ENCODE measurements at places on chromosomes 2 and 18.

DNA sequence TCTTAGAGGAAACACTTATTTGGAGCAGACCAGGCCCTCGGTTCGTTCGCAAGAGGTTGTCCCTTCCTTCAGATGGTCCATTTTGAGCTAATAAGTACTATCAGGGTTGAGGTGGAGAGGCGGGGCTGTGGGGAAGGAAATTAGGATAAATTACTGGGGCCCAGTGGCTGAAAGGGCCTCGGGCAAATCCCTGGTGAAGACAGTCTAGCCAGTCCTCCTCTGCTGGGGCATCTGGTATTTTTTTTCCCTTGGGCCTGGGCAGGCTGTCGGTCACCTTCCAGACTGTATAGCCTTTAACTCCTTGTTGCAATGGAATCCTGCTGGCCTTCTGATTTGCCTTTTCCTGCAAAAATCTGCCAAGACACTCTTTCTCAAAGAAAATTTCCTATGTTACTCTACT lies 1.7 kb upstream of the MYO3B start:
- no peak for DNase-seq

- no peak for DNase-seq
These were observed 76.5 kb downstream of the SDC1 start for GRCh38 chr2:20148426-20148922.

DNA sequence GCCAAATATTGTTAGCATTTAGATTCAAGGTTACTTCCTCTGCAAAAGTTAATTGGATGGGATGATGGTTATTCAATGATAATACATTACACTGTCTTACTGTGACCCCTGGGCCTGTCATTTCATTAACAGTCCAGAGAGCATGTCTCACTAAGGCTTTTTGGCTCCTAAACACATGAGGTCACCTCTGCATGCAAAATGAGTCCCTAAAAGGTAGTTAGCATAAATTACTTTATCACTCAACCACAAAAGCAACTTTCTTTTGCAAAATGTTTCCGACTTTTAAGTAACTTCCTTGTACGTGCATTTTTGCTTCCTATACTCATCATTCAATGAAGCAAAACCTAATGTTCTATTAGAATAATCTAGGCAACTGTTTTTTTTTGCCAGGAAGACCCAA lies 16.8 kb upstream of the AGFG1 start:
- DNase-seq: no peak

DNA sequence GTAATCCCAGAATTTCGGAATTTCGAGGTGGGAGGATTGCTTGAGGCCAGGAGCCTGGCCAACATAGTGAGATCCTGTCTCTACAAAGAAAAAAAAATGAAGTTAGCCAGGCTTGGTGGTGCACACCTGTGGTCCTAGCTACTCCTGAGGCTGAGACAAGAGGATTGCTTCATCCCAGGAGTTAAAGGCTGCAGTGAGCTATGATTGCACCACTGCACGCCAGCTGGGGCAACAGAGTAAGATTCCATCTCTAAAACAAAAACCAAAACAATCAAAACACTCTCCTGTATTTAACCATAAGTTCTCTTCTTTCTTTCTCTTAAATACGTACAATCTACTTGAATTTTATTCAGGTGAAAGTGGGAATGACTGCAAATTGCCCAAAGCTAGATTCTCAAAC lies 33.8 kb upstream of the NEDD4L start:
- no peak for DNase-seq

GRCh38 chr2:174778085-174778981 lies 14.1 kb upstream of the CHRNA1 start:
- DNase-seq: peak; percentile 30

DNA sequence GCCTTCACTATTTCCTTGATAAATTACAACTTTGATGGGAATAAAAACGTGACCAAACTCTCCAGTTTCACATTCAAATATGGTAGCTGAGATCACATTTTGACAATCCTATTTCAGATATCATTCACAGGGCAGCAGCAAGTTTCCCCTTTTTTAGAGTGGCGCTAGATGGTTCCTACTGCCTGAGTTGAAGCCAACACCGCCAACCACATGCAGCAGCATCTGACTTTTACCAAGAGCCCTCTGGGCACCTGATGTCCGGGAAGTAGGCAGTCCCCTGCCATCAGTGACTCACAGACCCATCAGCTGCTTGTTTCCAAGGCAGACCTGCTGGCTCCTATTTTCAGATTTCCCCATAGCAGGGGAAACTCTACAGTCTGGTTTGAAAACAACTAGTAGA lies 4.0 kb upstream of the MREG start:
- no peak for DNase-seq

DNA sequence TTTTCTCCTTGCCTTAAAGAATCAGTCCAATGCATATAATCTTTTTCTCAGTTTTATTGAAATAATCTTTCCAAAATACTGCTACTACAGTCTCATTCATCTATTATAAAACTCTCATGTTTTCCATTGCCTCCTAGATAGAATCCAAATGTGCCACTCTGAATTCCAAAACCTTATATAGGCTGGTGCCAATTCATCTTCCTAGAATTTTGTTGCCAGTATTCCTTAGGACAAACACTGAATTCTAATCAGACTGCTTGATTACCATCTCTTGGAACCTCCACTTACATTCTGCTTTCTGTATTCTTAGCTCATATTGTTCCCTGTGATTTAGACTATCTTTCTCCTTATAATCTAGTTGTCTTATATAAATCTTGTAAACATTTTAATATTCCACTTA lies 427.6 kb upstream of the DCC start:
- DNase-seq: no peak

- DNase-seq: no peak
These were observed 769.7 kb downstream of the SUCLG1 start for GRCh38 chr2:83689402-83689801.

GRCh38 chr2:167943897-167944296 lies 303.5 kb downstream of the STK39 start:
- DNase-seq: no peak

- no peak for DNase-seq
These were observed 232.4 kb upstream of the HNRNPA3 start for GRCh38 chr2:176979981-176980710.

DNA sequence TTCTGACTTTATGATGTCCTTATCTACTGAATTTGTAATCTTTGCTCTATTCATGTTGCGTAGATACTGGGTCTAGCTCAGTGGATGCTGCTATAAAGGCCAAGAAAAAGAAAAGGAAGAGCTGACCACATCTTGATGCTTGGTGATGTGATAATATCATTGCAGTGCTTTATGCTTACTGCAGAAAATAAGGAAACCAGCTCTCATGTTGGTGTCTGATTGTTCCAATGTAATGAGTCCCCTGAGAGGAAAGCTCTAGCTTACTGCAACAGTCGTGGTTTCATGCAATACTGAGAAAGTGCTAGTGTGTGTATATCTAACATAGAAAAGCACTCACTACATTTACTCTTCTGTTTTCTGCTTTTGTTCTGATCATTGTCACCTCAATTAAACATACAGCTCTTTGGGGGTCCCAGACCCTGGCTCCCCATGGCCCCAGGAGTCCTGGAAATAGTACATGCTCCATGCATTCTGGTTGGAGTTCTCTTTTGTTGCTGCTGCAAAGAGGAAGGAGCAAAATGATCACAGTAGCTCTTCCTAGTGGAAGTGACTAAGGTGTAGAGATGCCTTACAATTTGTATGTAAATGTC lies 338.8 kb downstream of the CYRIA start:
- no peak for DNase-seq

- no peak for DNase-seq
These were observed 4.0 kb downstream of the FLACC1 start for GRCh38 chr2:201353116-201353515.

DNA sequence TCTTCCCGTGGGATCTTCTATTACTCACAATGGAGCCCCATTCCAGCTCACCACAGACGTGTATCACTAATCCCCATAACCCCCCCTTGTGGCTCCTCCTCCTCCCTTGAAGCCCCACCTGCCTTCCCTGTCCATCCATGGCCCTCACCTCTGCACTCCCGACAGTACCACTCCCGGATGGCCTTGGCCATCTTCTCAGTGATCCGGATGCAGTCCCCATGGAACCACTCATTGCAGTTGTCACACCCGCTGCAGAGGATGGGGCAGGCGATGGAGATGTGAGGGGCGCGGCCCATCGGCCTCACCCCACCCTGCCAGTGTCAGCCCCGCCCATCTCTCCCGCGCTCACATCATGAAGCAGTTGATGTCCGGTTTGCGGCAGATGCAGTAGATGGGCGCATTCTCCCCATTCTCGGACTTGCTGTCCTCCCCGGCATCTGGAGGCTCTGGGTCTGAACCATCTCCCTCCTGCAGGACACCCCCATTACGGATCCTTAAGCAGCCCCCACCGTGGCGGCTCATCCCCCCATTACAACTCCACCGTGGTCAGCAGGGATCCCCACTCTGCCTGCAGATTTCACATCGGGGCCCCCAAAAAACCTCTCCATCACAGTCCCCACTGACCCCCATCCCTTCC lies 983 bp downstream of the CXXC1 start:
- no peak for DNase-seq

- DNase-seq: no peak
These were observed 1.4 kb upstream of the CASP8 start for GRCh38 chr2:201258666-201259615.

DNA sequence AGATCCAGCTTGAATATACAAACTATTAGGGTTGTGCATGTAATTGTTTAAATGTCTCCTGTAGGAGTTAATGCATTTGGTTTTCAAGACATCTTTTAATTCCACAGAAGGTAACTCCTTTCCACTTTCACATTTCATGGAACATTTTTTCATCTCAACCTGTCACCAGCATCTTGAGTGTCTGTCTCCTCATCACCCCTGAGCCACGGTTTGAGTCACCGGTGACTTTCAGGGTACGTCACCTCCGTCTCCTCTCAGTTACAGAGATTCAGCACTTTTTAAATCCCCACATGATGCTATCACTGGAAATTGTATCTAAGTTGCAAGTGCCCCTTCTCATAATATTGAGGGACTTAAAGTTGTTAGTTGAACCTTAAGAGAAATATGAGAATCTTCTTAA lies 25.3 kb downstream of the GPR55 start:
- no peak for DNase-seq

DNA sequence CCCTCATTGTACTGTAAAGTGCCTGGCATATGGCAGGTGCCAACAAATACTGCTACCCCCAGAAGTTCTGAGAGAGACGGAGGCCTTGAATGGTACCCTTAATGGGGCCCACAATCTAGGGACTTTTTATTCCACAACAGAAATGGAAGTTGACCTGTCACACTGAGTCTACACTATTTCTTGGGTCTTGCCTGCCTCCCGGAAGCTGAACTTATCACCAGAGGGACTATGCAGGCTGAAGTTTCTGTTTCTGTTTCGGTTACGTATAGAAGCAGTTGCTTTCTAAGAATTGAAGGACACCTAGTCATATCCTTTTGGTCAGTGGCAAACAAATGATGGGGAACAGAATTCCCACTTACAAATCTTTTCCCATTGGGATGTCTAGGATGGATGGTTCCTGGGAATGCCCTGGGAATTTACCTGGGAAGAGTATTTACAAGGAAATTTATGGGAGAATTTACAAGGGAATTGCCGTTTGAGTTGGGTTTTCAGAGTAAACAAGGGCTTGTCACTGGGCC lies 74.2 kb downstream of the HS1BP3 start:
- no peak for DNase-seq

DNA sequence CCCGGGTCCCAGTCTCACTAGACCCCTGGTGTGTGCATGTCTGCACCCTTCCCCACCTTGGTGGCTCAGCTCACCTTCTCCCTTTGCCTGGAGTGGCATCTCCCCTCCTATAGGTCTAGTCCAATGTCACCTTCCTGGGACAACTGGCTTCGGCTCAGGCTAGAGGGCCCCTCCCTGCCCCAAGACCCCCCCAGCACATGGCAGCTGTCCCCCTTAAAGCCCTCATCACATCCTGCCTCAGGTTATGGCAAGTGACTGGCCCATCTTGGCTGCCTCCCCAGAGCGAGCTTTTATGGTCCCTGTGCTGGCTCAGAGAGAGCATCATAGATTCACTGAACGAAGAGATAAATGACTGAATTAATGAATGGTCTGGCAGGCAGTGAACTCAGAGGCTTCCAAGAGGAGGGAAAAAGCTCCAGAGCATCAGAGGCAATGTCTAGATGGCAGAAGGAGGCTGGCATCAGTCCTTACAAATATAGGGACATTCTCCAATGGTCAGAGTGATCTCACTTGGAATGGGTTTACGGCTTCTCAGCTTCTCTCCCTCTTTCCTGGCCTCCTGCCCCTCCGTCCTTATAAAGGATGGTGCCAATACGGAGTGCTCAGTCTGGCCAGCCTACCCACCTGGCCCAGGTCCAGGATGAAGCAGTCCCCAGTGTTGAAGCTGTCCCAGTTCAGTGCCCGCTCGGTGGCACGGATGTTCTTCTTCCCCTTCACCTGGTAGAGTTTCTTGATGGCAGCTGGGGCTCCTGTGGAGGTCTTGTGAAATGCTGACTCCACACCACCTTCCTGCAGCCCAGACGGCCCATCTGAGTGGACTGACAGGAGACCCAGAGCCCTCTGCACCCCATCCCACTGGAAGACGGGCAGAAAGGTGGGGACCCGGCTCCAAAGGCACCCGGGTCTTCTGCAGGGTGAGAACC lies 9.4 kb downstream of the CAPG start:
- DNase-seq: no peak

DNA sequence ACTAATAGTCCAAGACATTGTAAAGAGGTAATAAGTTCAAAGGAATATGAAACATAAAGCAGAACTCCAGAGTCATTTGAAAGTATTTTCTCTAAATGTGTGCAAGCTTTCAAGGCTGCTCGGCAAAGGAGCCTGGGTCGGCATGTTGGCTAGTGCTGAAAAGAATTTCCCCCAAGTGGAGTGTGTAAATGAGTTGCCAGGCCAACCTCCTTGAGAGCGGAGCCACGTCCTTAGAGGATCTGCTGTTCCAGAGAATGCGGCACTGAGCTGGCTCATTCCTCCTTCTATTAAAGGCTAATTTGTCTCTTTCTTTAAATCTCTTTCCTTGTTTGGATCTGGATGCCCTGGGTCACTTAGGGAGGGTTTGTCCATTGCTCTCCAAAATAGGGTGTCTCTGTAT lies 127.5 kb downstream of the RDH14 start:
- DNase-seq: no peak

DNA sequence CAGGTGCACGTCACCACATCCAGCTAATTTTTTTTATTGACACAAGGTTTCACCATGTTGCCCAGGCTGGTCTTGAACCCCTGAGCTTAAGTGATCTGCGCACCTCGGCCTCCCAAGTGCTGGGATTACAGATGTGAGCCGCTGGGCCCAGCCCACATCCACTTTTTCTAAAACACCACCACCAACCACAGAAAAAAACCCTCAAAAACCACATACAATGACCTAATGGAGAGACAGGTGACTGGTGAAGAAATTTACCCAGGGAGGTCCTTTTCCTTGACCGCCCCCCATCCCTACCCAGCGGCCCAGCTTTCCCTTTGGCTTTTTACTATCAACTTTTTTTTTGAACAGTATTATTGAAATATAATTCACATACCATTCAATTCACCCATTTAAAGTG lies 47.9 kb downstream of the CACNB4 start:
- DNase-seq: no peak

DNA sequence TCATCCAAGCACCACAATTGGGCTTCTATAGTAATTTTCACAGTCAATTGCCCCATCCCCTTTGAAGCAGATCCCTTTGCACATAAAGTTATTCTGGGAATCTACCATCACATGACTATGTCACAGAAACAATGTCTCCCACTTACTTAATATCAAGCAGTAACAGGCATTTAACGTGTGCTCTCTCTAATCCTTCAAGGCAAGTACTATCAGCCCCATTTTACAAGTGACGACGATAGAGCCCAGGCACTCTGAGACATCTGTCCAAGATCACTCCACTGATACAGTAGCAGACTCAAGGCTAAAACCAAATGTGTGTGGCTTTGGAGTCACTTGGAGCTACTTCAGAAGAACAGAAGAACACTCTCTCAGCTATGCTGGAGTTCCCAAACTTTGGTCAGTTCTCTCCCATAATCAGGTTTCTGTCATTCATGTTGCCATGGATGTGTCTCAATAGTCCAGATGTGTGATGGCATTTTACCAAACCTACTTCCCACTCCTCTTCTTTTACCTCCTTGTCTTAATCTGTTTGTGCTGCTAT lies 39.7 kb downstream of the PID1 start:
- DNase-seq: no peak

Measured in stimulated activated CD8-positive, alpha-beta memory T cell treated with anti-CD3 and anti-CD28 coated beads, Interleukin-7, amount 100 ng/mL, for 24 hours (primary cell).